ENCODE measurements at places on chromosomes 16 and 17.

DNA sequence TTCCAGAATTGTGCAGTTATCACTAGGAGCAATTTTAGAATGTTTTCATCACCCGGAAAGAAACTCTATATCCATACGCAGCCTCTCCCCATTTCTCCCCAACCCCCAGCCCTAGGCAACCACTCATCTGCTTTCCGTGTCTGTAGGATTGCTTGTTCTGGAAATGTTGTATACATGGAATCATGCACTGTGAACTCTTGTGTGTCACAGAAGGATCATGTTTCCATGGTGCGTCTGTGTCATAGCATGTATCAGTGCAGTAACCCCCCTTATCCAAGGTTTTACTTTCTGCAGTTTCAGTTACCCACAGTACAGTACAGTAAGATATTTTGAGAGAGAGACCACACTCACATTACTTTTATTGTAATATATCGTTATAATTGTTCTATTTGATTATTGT, 299.4 kb downstream of the CPPED1 start:
- no peak for DNase-seq

DNA sequence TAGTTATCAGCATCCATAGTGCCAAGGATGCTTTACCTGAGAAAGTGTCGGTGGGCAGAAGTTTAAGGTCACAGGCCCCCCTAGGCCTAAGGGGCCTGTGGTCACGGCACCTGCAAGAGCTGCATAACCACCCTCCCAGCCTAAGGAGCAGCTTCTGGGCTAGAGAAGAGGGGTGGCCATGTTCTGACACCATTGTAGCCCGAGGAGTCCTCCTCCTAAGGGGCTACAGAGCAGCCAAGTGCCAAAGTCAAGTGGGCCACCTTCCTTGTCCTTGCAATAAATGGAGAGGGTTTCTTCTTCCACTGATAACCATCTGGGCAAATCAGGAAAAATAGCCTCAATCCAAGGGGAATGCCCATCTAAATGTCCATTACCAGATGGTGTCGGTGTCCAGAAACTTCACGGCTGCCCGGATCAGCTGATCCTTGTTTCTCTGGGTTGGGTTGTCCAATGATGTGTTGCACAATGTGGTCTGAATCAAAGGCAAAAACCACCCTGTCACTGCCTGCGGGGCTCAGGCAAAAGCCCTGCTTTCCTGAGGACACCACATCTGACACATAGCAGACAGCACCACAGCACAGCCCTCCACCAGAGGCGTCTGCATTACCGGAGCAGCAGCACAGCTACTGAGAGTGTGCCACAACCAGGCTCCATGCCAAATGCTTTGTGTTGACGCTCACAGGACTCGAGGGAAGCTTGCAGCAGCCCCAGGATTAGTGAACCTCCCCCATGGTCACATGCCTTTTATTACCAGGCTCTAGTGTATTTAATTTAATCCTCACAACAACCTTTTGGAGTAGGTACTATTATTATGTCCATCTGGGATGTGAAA, 12.8 kb downstream of the ATPAF2 start:
- DNase-seq: no peak

DNA sequence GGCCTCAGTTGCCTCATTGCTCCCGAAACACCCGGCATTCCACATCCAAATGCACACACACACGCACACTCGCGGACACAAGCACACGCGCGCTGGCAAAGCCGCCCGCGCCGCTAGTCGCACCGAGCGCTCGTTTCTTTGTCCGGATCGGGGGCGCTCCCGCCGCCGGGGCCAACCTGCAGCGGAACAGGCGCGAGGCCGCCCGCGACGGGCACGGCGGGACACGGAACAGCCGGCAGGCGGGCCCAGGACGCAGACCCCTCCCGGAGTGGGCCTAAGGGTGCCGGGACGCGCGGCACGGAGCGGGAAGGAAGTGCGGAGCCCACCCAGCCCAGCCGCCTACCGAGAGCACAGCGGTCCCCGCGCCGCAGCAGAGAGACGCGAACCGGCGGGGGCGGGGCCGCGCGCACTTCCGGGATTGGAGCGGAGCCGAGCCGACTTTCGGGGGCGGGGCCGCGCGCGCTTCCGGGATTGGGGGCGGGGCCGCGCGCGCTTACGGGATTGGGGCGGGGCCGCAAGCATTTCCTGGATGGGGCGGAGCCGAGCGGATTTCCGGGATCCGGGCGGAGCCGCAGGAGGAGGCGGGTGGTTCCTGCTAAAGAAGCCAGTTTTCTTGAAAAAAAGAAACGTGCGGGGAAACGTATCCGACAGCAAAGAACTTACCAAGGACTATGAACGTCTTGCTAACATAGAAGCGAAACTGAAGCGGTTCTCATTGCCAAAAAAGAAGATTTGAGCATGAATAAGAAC, at the start of gene CYBC1:
TSS of gene CYBC1 (minus strand) at position 396 of the 750 bp plus-strand sequence. CDS start 1,498 bp downstream, outside the sequence.
- peak; percentile 35 for DNase-seq

GRCh38 chr16:65583498-65583897, 461.6 kb upstream of the CDH11 start:
- no peak for DNase-seq

DNA sequence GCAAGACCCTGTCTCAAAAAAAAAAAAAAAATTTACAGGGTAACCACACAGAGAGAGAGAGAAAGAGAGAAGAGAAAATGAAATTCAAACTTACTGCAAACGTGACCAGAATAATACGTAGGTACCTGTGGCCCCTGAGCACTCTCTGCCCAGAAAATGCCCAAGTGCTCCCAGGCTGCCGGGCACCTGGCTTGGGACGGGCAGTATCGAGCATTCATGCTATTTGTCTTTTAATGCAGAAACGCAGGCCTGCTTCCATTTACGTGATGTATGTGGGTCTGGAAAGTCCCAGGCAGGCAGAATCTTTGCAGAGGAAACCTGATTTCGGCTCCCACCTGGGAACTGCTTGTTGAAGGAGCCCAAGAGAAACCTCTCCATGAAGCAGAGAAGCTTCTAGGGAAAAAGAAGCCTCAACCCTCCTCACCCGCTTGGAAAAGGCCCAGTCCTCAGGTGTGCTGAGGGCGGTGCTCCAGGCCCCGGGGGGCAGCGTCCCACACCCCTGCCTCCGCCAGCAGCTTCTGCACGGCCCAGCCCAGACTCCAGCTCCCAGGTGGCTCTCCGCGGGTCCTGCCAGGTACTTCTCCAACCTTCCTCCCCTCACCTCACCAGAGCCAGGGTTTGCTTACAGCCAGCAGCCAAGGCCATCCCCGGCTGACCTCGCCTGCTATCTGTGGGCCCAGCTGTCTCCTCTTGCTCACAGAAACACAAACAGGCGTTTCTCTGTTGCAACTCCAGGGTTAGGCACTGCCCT, 14.0 kb downstream of the RPH3AL start:
- DNase-seq: no peak

GRCh38 chr17:39867084-39867879, 720 bp upstream of the ZPBP2 start:
- no peak for DNase-seq

GRCh38 chr17:68807998-68808772, 147.0 kb downstream of the ABCA8 start:
- no peak for DNase-seq

GRCh38 chr17:75048249-75048878, 1.3 kb downstream of the KCTD2 start:
- DNase-seq: no peak

DNA sequence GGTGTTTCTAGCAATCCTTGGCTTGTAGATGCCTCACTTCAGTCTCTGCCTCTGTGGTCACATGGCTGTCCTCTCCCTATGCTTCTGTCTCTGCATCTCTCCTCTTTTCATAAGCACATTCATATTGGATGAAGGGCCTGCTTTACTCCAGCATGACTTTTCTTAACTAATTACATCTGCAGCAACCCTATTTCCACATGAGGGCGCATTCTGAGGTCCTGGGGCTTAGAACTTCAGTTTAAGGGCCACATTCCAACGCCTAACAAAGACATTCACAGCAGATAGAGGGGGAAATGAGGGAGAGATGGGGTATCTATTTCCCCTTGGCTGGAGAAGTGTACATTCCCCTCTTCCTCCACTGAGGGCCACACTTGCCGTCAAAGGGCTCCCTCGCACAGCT, 489.1 kb upstream of the SALL1 start:
- no peak for DNase-seq

DNA sequence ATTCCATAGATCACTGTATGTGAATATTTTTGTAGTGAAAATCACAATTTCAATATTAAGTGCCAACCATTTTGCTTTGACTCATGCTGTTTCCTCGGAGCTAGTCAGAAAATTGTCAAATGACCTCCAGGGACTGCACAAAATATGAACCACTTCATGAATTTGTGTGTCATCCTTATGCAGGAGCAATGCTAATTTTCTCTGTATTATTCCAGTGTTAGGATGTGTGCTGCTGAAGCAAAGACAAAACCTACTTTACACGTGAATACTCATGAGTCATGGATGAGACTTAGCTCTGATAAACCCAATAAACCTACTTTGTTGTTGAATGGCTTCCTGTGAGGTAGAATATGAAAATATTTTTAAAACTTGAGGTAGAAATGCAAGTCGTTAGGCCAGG, 65.2 kb downstream of the SHCBP1 start:
- no peak for DNase-seq

GRCh38 chr16:1150511-1150982, 2.4 kb upstream of the CACNA1H start:
- DNase-seq: no peak

DNA sequence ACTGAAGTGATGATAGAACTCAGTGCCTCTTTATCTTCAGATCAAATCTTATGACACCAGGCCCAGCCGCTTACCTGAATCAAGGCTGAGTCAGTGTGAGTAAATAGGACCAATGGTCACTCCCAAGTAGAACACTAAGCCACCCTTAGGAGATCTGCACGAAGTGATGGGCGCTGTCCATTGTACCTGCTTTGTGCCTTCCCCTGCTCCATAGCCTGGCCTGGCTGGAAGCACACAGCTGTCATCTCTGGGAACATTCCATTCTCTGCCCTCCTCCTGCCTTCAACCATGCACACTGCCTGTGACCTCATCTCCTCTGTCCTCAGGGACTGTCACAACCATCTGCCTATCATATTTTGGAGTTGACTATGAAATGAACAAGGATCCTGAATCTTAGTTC, 279.5 kb upstream of the ASIC2 start:
- no peak for DNase-seq

DNA sequence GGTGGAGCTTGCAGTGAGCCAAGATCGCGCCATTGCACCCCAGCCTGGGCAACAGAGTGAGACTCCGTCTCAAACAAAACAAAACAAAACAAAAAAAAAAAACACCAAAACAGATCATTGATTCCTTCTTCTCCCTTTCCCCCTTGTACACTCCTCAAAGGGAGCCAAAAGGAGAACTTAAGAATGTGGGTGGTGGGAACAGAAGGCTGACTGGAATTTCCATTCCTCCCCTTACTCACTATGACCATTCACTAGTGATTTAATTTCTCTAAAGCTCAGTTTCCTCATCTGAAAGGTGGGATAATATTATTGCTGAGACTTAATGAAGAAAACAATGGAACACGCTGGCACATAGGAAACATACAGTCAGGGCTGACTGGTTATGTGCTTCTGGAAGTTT, 17.1 kb upstream of the HNF1B start:
- DNase-seq: no peak

DNA sequence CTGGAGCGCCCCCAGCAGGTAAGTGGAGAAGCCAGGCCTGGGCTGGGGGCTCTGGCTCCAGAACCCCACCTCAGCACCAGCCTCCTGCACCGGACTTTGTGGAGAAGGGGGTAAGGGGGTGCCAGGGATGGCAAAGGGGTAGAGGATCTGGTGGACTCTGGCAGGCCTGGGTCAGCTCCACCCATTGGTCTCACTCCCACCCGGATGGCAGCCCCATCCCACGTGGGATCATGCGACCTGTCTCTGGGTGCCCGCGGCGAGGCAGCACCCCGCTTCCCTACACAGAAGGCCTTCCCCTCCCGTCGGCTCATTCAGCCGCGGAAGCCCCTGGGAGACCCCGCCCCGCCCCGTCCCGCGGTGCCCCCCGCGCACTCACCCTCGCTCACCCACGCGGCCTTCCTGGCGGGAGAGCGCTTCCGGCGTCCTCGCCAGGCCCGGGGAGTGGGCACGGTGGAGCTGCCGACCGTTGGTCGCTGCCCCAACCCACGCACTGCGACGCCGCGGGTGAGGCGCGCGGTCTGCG, 498 bp upstream of the PLEKHG4 start:
- no peak for DNase-seq

GRCh38 chr17:73770115-73770848, 126.0 kb upstream of the SDK2 start:
- no peak for DNase-seq

GRCh38 chr16:50498431-50499155, 49.6 kb upstream of the NKD1 start:
- DNase-seq: no peak

DNA sequence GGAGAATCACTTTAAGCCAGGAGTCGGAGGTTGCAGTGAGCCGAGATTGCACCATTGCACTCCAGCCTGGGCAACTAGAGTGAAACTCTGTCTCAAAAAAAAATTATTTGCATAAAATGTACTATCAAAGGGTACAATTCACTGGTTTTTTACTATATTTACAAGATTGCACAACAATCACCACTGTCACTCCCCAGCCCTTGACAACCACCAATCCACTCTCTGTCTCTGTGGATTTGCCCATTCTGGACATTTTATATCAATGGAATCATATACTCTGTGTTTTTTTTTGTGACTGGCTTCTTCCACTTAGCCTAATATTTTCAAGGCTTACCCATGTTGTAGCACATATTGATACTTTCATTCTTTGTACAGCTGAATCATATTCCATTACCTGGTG, 18.8 kb downstream of the TBX2 start:
- no peak for DNase-seq

DNA sequence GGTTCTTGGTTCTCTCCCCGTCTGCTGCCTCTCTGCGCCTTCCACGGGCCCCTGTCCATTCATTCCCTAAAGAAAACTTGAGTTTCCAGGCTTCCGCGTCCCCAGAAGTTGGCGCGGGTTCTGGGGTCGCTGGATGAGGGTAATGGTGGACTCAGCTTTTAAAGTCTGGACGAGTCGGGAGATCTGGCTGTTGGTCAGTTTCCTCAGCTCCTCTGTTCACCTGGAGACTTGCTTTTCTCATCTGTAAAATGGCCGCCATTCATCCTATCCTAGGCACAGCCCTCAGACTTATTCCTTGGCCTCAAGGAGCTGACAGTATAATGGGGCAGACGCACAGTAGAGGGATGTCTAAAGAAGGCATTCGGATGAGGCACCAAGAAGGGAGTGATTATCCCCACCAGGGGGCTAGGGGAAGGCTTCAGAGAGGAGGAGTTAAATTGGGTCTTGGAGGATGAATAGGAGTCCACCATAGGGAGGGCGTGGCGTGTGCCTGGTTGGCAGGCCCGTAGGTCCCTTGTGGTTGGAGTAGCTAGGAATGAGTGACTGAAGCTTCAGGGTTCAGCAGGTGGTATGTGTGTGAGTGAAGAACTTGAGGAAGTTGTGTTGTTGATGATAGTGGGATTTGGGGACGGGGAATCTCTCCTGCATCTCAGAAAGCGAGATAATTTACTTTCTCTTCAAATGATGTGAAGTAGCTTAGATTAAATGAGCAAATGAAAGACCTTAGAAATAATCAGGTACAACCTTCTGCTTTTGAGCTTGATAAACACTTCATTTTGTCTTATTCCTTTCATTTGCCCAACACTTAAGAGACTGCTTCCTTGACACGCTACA, 652 bp downstream of the VPS35L start:
- DNase-seq: no peak
